ENCODE measurements at places on chromosomes 6 and 20.

- no peak for DNase-seq
Observed at GRCh38 chr6:7218406-7218988, 94.5 kb downstream of the SSR1 start.

DNA sequence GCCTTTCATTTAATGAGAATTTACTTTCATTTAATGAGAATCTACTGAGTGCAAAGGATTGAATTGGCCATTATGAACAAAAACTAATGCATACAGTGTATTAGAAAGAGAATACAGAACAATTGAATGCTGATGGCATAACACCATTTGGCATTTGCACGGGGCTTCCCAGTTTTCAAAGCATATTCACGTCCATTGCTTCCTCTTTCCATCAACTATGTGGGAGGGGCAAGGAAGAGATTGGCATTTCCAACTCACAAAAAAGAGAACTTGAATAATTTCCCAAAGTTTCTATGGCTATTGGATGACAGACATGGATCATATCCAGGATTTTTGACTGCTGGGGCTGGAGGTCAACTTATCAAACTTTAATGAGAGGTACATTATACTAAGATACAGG lies 23.2 kb upstream of the ARG1 start:
- DNase-seq: no peak

DNA sequence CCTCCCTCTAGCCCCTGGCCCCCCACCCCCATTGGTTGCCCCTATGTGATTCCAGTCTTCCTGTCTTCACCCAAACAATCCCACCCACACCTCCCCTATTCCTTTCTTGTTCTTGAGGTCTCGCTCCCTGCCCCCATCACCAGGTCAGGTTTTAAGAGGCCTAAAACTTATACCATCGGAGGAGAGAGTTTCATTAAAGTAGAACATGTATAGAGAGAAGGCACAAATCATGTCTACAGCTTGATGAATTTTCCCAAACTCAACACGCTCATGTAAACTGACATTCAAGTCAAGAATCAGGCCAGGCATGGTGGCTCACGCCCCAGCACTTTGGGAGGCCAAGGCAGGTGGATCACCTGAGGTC lies 44.5 kb downstream of the TGM2 start:
- DNase-seq: no peak

- DNase-seq: no peak
Observed at GRCh38 chr6:130054725-130055124, 36.3 kb downstream of the L3MBTL3 start.

GRCh38 chr6:161079566-161080262 lies 88.1 kb downstream of the MAP3K4 start:
- DNase-seq: peak; percentile 76

DNA sequence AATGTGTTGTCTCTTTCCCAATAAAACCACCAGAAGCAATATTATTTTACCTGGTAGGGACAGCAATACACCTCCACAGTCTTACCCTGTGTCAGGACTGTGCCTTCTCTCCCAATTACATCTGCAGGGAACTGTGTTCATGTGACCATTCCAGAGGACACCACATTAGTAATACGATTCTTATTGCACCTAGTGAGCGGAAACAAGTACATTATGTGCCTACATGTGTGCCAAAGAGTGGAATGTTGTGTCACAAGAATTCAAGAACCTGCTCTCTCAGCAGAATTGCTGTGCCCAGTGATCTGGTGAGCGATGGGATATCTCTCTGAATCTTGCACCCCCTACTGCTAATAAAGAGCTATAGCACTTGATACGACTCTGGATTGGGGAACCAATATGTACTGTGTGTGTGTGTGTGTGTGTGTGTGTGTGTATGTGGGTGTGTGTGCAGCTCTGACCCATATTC lies 57.4 kb upstream of the FOXC1 start:
- no peak for DNase-seq

GRCh38 chr6:26172608-26172968 lies 85.4 kb downstream of the HFE start:
- DNase-seq: peak; percentile 28

DNA sequence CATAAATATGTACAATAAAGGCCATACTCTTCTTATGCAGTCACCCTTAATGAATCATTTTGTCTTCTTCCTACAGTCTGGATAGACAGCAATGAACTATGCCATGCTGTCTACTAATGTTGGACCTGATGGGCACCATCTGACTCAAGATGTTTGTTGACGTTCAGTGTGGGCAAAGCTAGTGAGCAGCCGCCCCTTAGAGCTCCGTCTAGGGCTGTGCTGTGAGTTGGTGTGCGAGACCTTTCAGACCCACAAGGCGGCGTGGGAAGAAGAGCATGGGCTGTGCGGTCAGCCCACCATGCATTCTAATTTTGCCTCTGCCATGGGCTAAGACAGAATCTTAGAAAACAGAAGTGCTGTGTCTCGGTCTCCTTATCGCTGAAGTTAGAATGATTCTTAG lies 829.4 kb downstream of the QKI start:
- DNase-seq: no peak

- no peak for DNase-seq
Observed at GRCh38 chr6:128601060-128601459, 80.7 kb upstream of the PTPRK start.

- DNase-seq: no peak
Observed at GRCh38 chr6:73377225-73377624, 7.5 kb upstream of the OOEP start.

GRCh38 chr6:32501016-32501415 lies 29.1 kb downstream of the HLA-DRB5 start:
- DNase-seq: no peak

GRCh38 chr6:49609285-49609684 lies 27.4 kb downstream of the RHAG start:
- no peak for DNase-seq

DNA sequence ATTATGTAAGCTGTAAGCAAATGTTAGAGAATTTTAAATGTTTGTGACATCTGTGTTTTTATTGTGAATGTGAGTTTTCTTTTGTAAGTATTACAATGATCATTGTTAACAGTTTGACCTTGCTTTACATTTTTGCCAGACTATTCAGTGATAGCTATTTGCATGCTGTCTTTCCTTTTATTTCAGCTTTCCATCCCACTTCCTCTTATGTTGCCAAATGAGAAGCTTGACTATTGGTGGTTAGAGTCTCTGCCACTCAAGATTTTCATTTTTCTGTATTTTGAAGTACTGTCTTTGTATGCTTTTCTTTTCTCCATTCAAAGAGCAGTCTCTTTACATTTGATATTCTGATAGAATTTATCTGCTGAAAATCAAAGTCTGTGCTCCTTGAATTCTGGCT lies 104.1 kb downstream of the PRIM2 start:
- DNase-seq: no peak

DNA sequence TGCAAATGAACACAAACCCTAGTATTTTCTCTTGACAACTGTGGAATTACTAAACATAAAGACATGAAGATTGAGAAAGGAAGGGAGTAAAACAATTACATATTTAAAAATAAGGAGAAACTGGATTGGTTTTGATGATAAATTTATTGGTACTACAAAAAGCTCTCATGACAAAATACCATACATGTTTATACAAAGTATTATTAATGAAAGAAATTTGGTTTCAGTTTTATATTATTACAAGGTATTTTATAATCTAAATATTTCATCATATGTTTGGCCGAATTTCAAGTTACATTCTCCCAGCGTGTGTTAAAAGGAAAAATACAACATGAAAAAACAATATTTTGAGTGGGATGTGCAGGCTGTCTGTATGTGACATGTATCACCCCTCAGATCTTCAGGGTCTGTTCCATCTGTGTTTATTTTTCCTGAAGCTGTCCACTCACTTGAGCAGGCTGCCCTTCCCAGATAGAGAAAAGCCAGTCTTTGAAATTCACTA lies 568.4 kb downstream of the NKAIN2 start:
- no peak for DNase-seq

- no peak for DNase-seq
Observed at GRCh38 chr20:6471110-6471647, 296.3 kb upstream of the BMP2 start.

DNA sequence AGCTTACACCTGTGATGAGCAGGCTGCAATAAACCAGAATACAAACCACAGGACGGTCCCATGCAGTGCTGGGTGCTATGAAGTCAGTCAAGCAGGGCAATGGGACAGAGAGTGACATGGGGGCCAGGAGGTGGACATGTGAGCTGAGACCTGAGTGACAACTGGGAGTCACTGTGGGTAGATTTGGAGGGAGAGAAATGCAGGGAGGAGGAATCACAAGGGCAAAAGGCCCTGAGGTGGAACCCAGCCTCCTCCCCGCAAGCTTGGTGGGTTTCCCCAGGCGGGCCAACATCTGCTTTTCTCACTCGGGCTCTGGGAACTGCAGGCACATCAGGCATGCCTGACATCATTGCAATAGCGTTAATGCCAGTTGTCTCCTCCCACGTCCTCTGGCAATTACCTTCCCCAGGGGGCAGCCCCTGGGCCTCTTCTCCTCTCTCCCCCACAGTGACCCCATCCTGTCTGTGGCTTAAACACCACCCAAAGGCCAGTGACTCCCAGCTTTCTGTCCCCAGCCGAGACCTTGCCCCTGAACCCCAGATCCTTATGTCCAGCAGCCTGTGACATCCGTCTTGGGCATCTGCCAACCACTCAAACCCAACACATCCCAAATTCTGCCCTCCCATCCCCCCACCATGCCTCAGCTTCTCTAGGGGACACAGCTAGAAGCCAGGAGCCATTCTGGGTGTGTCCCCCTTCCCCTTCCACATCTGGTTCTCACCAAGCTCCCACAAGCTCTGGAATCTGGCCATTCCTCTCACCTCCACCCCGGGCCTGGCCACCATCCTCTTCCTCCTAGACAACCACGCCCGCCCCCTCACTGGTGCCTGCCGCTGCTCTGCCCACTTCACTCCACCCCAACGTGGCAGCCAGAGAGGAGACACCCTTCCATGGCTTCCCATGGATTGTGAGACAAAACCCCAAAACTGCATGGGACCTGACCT lies 28.2 kb downstream of the PDRG1 start:
- DNase-seq: no peak

- no peak for DNase-seq
Observed at GRCh38 chr6:20061952-20062351, 150.3 kb downstream of the MBOAT1 start.

DNA sequence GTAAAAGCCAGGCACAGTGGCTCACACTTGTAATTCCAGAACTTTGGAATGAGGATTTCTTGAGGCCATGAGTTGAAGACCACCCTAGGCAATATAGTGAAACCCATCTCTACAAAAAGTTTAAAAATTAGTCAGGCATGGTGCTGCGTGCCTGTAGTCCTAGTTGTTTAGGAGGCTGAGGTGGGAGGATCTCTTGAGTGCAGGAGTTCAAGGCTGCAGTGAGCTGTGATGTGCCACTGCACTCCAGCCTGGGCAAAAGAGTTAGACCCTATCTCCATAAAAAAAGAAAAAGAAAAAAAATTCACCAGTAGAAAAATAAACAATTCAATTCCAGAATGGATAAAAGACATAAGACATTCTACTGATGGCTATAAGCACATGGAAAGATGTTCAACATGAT lies 104.9 kb upstream of the LGSN start:
- no peak for DNase-seq

DNA sequence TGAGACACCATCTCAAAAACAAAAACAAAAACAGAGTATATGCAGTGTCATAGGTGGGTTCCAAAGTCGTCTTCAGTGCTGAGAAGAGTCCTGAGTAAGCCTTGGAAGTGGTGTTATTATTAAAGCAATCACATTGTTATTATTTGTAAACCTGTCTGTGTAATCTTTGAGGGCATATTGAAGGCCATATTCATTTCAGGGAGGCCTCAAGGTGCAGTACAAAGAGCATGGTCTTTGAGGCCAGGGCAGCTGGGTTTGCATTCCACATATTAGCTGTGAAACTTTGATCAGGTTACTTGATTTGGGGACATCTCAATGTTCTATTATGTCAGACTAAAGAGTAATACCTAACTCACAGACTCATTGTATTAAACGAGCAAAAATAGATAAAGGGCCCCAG lies 139.3 kb upstream of the SOX4 start:
- no peak for DNase-seq

GRCh38 chr6:159126590-159126989 lies 42.6 kb upstream of the FNDC1 start:
- DNase-seq: no peak

- DNase-seq: peak; percentile 8
Observed at GRCh38 chr6:146850238-146850896, 251.6 kb downstream of the ADGB start.

DNA sequence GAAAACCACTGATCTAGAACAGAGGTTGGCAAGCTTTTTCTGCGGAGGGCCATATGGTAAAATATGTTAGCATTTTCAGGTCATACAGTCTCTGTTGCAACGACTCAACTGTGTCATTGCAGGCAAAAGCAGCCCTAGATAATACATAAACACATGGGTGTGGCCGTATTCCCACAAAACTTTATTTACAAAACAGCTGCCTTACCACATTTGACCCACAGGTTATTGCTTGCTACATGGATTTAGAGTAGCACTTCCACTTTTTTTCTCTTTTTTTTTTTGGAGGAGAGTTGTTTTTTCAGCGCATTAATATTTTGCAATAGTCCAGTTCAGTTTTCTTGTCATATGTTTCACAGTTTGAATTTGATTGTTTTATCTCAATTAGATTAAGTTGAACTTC lies 2.5 kb upstream of the IGF2R start:
- no peak for DNase-seq

DNA sequence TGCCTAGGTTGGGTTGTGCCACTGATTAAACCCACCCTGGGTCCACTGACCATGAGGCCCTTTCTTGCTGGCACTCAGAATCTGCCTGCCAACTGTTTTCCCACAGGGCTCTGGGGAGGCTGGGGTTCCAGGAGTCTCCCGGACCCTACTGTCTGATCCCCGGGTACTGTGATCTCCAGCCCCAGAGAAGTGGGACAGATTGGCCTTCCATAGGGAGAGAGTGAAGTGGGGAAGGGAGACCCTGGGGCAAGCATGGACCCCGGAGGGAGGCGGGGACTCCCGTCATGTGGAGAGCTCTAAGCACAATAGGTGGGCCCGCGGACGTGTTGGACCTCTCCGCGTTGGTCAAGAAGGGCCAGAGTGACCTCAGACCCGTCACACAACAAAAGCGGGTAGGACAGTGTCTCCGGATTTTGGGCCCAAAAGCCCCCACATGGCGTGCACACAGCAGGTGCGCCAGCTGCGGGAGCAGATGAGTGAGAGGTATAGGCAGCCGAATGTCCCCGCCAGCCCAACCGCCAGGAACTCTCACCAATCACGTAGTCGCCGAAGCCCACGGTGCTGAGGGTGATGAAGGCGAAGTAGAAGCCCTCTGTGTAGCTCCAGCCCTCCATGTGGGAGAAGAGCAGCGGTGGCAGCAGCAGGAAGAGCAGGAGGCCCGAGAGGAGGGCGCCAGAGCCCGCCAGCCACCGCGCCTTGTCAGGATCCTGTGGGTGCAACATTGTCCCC lies 10.6 kb downstream of the KCNK17 start:
- no peak for DNase-seq

DNA sequence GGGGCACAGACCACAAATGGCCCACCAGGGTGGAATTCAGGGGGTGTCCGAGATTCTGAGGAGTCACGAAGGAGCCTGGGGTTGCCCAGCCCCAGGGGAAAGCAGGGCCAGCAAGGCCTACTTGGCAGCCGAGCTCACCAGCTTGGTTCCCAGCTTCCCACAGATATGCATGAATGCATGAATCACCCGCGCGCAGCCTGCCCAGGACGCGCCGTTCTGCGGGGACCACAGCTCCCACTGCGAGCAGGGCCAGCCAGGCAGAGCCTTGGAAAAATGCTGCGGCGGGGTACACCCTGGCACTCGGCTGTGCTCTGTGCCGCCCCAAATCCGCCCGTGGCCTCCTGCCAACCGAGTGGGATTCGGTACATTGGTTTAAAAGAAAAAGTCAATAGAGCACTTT lies 211.0 kb downstream of the NFATC2 start:
- no peak for DNase-seq

- no peak for DNase-seq
Observed at GRCh38 chr6:53432318-53433161, 83.8 kb upstream of the ELOVL5 start.

- no peak for DNase-seq
Observed at GRCh38 chr20:841568-842546, 8.3 kb downstream of the FAM110A start.
